ENCODE measurements at places on chromosomes 6 and 20.

GRCh38 chr20:31815408-31816188, 3.6 kb upstream of the MYLK2 start:
- DNase-seq, result no peak

DNA sequence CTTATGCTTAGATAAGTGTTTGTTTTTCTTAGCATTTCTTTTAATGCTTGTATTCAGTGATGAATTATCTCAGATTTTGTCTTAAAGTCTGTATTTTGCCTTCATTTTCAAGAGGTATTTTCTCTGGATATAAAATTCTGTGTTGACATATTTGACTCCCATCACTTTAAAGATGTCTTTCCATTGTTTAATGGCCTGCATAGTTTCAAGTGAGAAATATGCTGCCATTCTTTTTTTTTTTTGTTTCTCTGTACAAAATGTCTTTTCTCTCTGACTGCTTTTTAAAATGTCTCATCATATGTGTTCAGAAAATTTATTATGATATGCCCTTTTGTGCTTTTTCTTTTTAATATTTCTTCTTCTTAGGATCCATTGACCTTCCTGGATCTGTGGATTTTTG, 578.0 kb upstream of the NOX3 start:
- no peak for DNase-seq

GRCh38 chr6:51049288-51049982, 230.8 kb downstream of the TFAP2B start:
- DNase-seq, result no peak

- no peak for DNase-seq
Measured at GRCh38 chr6:54617730-54618129, 228.8 kb upstream of the FAM83B start.

DNA sequence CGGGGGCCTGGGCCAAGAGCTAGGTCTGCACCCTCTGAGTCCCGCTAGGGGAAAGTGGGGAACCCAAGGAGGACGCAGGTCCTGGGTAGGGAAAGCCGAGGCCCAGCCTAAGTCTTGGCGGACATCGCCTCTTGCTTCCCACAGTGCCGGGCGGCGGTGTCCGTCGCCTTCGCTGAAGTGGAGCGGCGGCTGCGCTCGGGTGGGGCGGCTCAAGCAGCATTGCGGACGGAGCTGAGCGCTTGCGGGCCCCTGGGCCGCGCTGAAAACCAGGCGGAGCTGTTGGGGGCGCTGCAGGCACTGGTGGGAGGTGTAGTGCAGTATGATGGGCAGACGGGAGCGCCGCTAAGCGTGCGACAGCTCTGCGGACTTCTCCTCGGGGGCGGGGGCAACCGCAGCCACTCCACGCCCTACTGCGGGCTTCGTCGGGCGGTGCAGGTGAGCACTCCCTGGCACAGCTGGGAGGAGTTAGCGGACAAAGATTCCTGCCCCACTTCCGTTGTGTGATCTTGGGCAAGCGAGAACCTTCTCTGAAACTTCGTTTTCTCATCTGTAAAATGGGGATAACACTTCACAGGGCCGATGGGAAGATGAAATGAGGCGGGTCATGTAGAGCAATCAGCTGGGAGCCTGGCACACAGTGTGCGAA, 4.2 kb downstream of the PRSS16 start:
- peak; percentile 85 for DNase-seq

DNA sequence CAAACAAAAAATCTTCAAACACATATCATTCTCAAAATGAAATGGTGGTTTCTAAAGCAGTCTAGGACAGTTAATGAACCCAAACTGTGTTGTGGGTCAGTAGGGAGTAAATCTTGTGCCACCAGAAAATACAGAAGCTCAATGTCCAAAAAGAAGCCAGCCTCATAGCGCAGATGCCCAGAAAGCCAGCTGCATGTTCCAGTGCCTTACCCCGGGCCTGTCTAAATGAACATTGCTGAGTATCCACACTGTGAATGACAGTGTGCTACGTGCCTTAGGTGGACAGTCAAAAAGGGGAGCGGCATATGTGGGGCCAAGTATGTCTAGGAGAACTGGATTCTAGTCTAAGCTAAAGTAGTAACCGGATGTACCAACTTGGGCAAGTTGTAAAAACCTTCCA, 10.9 kb downstream of the FYN start:
- DNase-seq, result no peak

GRCh38 chr20:15081261-15081660, 743.8 kb upstream of the FLRT3 start:
- no peak for DNase-seq

- no peak for DNase-seq
Measured at GRCh38 chr6:17622144-17622543, 22.0 kb downstream of the FAM8A1 start.

DNA sequence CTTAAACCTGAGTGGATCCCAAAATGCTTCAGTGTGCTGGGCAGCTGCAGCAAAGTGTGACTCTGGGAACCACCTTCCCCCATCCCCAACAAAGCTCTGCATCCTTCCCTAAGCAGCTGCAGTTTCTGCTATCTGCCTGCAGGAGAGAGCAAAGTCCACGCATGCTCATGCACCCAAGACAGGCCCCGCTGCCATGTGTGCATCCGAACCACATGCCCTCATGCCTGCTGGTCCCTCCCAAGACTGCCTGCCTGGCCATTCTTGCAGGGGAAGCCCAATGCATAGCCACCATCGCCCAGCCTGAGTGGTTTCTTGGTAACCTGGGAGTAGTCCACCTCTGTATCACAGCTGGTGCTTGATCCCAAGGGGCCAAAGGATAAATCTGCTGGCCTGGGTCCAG, 94.3 kb upstream of the OLIG3 start:
- DNase-seq, result no peak

GRCh38 chr6:19818805-19819204, 18.4 kb upstream of the ID4 start:
- no peak for DNase-seq

DNA sequence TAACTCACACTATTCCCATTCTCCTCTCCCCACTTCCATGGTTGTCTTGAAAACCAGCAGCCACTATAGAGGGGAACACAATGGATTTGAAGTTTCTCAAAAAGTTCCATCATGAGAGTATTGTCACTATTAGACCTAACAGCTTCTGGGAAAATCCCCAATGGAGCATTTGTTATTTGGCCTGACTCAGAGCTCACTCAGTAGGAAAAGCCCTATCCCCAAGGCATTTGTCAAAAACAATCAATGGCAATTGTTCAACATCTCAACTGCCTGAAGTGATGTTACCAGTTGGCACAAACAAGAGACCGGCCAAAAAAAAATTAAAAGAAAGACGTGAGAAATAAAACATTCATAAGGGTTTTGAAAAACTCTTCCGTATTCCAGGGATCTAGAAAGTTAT, 98.8 kb downstream of the MYLK4 start:
- no peak for DNase-seq

- no peak for DNase-seq
Measured at GRCh38 chr20:21325296-21325695, 22.2 kb downstream of the XRN2 start.

DNA sequence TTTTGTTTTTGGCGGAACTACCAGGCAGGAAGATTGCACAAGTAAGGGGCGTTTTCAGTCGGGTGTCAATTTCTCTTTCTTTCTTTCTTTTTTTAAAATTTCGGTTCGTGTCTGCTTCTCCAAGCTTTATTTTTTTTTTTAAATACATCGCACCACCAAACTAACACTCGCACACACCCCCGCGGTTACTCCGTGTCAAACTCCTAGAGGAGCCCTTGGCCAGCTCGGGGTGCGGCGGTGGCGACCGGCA, 338 bp downstream of the UTRN start:
- no peak for DNase-seq

- no peak for DNase-seq
Measured at GRCh38 chr6:150667977-150668716, 68.5 kb downstream of the PLEKHG1 start.

Measured in NCI-H1930 (cell line).